ENCODE measurements at places on chromosomes 1 and 21.

DNA sequence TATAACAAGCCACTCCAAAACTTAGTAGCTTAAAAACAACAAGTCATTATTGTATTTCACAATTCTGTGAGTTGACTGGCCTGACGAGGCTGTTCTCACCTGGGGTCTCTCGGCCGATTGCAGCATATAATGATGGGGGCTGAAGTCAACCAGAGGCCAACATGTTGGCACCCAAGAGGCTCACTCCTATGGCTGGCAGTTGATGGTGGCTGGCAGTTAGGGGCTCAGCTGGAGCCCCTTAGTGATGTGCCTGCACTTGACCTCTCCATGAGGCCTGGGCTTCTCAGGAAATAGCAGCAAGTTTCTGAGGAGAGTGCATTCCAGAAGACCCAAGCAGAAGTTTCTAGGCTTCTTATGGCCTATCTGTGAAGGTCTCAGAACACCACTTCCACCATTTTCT, 459.4 kb downstream of the NPHP4 start:
- no peak for DNase-seq

DNA sequence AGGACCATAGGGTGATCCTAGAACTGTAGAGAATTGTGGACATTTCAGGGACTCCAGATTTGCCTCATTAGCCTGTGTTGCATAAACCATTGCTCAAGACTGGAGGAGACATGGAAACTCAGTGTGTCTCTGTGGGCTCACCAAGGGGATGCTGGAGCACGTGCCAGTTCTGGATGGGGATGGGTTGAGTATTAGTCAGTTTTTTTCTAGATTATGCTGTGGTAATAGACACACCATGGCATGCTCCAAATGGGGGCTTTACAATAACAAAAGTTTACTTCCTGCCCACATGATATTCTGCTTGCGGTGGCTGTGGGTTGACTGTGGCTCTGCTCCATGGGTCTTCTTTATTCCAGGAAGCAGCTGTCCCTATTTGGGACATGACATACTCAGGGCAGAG, 125.4 kb downstream of the FOXD2 start:
- no peak for DNase-seq

DNA sequence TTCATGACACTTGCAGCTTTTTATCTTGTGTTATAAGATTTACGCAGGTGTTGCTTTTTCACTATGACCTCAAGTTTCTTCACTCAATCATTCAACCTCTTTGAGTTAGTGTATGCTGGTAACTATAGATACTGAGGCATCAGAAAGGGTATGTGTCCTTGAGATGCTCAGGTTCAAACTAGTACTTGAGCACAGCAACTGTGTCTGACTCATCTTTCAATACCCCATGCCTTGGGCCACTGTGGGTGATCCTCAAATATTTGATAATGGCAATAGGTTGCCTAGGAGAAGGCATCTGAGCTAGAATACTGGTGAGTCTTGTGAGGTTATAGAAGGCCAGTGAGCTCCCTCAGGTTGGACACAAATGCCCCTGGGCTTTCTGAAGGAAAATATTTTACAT, 88.1 kb upstream of the SPATA6 start:
- no peak for DNase-seq

DNA sequence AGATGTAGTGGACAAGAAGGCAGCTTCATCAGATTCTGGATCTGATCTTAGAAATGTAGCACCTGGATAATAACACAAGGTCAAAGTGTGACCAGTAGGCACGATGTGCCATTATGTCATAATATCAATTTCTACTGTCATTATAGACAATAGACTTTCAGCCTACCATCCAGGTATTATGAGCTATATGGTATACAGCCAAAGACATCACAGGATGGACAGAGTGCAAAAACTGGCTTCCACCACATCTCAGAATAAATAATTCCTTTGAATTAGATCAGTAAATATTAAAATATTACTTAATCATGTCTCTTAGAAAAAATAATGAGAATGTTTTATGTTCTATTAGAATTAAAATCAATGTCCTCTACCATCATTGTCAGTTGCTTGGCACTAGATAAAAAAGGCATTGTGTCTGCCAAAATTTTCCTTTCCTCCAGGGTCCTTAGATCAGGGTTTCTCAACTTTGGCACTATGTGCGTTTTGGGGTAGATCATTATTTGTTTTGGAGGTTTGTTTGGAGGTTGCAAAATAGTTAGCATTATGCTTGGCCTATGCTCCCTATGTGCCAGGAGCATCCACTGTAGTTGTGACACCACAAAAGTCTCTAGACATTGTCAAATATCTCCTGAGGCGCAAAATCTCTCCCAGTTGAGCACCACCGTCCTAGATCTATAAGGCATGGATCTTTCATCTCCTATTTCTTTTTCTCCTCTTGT, 86.7 kb upstream of the NRIP1 start:
- DNase-seq: no peak

- no peak for DNase-seq
Measured at GRCh38 chr1:39405358-39405757, 86.1 kb upstream of the BMP8A start.

- no peak for DNase-seq
Measured at GRCh38 chr1:26067432-26067911, at the start of gene TRIM63. Gene TRIM63, minus strand, starts transcription at chr1:26067630. Its CDS starts 136 bp downstream, at chr1:26067494.

DNA sequence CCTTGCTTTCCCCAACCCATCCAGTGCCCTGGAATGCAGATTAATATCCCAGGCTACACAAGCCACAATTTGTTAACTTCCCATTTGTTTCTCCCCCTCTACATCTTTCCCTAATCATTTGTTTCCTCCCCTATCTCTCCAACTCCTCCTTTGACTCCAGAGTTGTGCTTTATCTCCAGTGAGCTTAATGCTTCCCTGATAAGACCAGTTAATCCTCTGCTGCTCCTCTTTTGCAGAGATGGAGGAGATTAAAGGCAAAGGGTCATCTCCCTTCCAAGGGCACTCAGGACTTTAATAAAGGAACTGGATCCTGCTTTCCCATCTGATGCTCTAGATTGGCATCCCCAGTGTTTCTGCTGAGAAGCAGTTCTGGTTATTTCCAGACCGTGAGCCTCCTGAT, 7.1 kb downstream of the FAM78B start:
- DNase-seq: no peak

DNA sequence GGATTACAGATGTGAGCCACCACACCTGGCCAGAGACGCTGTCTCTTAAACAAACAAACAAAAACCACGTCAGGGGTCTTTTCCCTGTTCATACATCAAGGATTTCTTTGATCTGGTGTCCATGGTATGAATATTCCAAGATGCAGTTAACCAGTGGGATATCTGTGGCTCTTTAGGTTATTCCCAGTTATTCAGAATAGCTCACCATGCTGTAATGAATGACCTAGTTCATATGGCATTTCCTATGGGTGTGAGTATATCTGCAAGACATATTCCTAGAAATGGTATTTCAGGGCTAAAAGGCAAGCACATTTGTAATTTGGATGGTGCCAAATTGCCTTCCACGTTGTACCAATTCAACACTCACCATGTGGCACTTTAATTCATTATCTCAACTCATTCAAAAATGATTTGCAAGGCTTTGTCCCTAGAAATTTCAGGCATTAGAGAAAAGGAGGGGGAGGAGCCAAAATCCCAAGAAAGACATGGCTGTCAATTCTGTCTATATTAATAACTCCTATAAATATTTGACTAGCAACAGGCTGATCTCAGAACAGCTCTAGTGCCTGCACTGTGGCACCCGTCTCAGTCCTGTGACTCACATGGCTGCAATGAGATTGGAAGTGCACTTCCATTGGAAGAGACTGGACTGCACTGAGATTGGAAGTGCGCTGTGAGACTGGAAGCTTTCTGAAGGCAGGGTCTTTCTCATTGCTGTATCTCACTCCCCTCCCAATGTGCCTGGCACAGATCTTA, 6.0 kb upstream of the STMN1 start:
- DNase-seq: no peak

- no peak for DNase-seq
Measured at GRCh38 chr21:42997053-42997452, 22.7 kb downstream of the PKNOX1 start.

- peak; percentile 45 for DNase-seq
Measured at GRCh38 chr21:34878940-34879339, 170.2 kb downstream of the RUNX1 start.

GRCh38 chr1:244948416-244948815, 84.1 kb upstream of the HNRNPU start:
- no peak for DNase-seq

DNA sequence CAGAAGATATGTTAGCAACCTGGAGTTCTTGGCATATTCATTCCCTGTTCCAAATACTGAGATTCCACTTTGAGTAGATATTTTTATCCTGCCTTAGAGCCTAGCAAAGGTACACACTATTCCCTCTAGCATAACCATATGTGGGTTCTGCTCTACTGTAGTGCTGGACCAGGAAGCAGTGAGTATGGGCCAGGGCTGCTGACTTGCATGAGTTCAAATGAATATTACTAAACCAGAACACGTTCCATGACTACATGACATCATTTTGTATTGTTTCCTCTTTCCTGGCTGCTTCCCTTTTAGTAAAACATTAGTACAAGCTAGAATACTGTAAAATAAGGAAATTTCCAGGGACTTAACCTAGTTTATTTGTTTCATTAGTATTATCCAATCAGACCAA, 41.1 kb downstream of the TNFSF18 start:
- no peak for DNase-seq

DNA sequence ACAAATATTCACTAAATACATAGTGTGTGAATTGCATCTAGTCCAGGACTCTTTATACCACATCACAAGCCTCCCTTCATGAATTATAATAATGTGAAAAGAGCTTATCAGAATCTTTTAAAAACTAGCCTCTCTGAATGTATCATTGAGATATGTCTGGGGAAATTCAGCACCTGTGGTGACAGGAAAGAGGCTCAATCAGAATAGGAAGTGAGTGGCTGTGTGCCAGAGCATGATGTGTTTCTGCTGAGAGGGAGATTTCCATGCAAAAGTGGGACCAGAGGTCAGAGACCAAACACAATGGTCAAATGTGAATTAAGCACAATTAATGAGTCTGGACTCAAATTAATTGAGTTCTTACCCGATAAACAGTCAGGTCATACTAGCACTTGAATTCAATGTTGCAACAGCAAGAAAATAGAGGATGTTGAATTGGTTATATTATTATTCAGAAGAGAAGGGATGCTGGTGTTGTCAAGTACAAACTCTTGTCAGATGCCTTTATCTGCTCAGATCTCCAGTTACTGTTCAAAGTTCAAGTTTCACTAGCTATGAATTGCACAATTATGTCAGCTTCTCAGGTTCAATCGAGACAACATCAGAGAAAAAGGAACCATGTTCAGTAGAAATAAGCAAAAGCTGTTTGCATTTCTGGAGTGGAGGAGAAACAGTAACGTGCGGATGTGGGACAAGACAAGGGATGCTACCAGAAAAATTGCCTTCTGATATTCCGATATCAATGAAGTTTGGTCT, 226.2 kb downstream of the ZNF326 start:
- no peak for DNase-seq

DNA sequence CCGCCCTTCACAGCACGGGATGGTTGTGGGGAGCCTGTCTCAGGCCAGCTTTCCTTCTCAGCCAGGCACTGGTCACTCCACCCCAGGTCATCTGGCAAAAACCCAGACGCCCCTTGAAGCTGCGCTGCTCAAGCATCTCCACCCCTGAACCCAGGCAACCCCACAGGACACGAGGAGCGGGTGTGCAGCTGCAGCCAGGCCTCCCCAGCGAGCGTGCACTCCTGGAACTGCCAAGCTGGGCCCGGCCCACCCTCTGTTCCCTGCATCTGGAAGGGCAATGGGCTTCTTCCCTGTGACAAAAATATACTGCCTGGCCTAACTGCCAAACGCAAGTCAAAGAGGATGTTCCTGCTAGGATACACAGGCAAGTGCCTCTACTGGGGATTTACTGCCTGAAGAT, 39.7 kb downstream of the SLC66A1 start:
- no peak for DNase-seq

DNA sequence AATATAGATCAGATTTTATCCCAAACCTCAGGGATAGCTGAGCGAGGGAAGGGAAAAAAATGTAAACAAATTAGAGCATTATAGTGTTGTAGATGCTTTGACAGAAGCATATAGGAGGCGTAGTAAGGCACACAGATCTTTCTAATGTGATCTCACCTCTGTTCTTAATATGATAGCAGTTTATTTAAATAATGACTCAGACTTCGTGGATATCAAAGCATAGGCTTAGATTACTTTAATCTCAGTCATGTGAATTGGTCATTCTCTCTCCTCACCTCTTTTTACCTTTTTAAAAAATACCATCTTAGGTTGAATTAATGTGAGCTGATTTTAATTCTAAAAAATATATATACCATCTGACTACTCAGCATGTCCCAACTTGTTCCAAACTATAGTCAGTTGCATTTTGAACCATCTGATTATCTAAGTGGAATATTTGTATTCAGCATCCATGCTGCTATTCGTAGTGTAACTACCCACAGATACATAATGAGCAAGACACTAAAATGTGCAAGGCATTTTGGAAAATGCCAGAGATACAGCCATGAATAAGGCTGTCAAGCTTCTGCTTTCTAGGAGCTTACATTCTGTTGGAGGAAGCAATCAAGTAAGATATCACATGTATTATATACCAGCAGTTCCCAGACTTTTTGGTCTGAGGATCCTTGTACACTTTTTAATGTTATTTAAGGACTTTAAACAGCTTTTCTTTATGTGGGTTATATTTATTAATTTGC, 76.7 kb downstream of the OSBPL9 start:
- no peak for DNase-seq

DNA sequence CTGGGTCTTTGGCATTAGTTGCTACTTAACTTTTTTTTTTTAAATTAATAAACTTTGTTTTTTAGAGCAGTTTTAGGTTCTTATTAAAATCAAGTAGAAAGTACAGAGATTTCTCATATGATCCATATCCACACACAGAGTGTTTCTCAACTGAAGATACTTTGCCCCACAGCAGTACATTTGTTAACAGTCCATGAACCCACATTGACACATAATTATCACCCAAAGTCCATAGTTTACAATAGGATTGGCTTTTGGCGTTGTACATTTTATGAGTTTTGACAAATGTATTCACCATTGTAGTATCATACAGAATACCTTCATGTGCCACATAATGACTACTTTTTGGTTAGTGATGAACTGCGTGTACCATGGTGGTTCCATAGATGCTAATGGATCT, 106.8 kb downstream of the ADGRL2 start:
- DNase-seq: no peak

DNA sequence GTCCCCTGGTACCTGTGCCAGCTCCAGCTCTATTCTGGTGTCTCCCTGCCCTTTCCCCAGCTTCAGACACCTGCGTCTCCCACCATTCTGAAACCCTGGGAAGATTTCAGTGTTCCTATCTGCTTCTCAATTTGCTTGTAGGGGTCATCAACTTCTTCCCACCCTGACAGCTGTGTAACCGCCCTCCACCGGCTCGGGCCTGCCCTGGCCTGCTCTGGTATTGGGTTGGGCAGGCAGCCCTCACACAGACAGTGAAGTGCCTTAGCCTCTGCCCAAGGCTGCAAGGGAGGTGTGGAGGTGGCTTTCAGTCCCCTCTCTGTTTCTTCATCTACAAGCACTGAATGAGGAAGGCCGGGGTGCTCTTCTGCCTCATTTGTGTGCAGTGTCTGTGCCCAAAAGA, 97.2 kb downstream of the LAMC2 start:
- DNase-seq: no peak

DNA sequence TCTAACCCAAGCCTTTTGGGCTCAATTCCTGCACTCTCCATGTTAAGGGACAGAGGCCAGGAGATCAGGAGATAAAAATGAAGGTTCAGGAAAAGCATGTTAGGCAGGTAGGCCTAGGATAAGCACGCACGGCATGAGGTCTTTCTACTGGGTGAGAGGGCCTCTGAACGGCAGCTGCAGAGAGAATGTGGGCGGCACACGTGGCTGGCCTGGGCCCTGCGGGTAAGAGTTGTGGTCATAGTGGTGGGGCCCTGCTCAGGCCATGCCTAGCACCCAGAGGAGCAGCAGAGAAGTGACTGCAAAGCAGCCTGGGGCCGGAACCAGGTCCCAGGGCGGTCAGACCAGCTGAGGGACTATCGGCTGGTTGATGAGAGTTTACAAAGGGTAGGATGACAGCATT, 7.5 kb upstream of the FOXO6 start:
- no peak for DNase-seq
